ENCODE measurements at places on chromosomes 3 and 15.

GRCh38 chr15:65893060-65893459, 23.8 kb downstream of the RAB11A start:
- no peak for DNase-seq

GRCh38 chr3:193827871-193828270, 234.9 kb downstream of the OPA1 start:
- no peak for DNase-seq

DNA sequence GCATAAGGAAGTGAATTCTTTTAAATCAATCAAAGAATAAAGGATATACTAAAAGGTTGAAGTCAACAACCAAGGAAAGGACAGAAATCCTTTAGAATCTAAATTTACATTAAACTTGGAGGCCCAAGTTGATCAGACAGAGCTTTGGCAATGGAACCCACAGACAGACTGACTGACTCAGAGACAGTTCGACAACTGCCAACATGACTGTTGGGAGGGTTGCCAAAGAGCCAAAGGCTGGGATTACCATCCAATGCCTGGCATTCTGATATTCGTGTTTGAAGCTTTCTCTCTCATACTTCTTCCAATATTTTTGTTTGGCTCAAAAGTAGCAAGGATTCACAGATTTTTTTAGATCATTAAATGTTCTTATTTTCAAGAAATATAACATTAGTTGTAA, 406.1 kb downstream of the PLCL2 start:
- DNase-seq: no peak

DNA sequence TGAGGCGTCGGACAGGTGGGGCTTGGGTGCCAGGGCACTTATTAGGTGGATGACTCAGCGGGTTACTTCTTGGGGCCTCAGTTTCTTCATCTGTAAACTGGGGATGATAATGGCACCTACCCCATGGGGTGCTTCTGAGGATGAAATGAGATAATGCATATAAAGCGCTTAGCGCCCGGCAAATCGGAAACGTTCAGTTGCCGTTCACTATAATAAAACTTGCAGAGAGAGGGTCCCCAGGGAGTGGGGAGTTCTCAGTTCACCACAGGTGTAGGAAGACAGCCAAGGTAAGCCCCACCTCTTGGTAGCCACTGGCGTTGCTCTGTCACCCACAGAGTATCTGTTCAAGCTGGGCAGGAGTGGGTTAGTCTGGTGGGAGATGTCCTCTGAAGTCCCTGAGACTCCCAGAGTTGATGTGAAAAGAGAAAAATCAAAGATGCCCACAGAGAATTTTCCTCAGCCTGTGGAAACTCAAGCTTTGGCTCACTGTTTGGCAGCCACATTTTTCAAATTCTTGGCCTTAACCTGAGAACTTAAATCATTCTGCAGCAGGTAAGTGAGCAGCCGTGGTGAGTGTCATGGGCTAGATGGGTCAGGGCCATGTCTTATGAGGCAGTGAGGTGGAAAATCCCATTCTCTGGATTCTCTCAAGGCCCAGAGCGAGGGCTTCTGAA, 221.5 kb upstream of the BHLHE40 start:
- no peak for DNase-seq

- no peak for DNase-seq
These were observed 48.4 kb downstream of the TMEM44 start for GRCh38 chr3:194584866-194585265.

DNA sequence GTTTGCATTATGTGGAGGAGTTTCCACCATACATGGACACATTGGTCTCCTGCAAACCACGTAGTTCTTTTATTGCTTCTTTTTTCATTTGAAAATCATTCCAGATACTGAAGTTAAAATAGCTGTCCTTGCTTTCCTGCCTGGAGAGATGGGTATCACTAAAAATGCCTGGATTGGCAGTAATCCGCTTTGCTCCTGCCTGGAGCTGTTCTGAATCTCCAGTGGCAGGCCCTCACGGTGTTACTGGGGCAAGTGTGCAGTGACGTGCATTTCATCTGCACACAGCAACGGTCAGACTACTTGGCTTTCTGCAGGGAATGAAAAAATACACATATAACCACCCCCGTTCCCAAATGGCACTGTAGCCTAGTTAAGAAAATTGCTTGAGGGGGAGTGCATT, 272.9 kb downstream of the IL5RA start:
- no peak for DNase-seq

- no peak for DNase-seq
These were observed 2.9 kb downstream of the CCR3 start for GRCh38 chr3:46245146-46245545.

GRCh38 chr3:126351086-126351770, 6.0 kb downstream of the KLF15 start:
- no peak for DNase-seq

DNA sequence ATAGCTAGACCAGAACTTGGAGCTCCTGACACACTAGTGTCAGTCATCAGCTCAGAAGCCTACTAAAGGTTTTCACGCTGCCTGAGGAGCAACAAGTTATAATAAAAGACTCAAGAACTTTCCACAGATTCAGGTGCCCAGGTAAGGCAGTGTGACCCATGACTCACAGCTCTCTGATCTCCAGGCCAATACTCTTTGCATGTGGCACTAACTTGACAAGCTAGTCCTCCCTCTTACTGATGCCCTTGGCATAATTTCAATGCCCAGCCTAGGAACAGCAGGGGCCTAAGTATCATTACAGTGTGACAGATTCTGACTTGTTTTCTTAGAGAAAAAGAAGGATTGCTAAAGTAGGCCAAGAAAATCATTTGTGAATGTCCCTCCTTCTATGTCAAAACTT, 38.4 kb downstream of the MEIS2 start:
- DNase-seq: no peak

DNA sequence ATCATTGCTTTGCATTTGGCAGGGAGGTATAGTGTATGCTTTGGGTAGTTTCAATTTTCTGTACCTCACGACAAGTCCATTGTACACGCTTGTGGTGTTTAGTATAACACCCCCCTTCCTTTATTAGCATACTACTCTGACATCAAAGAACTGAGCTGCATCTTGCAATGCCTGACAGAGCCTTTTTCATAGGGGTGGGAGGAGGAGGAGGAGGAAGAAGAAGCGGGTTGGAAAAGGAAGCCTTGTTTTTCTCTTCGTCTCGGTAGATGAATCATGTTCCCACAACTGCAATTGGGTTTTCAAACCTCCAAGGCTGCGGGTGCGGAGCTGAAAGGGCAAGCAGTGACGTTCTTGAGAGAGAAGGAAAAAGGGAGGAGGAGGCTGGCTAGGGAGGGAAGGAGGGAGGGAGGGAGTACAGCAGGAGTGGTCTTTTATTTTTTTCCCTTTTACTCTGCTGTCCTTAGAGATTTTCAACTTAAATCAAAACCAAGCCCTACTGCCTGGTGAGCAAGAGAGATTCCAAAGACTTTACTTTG, 175.7 kb downstream of the KLHL25 start:
- no peak for DNase-seq

DNA sequence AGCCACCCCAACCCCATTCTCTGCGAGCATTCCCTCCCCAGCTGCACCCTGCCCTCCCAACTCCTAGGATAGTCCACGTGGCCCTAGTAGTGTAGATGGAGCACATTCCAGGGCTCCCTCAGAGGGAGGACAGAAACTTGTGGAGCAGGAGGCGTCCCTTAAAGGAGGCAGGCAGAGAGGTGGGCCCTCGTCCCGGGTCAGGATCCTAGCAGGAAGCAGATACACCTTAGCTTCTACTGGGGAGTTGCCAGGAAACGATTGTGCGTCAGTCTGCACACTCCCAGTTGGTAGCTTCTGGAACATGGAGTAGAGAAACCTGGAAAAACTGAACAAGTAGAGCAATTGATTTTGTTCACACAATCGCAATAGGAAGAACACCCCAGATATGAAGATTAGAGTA, 43.9 kb upstream of the KLHL25 start:
- DNase-seq: no peak

DNA sequence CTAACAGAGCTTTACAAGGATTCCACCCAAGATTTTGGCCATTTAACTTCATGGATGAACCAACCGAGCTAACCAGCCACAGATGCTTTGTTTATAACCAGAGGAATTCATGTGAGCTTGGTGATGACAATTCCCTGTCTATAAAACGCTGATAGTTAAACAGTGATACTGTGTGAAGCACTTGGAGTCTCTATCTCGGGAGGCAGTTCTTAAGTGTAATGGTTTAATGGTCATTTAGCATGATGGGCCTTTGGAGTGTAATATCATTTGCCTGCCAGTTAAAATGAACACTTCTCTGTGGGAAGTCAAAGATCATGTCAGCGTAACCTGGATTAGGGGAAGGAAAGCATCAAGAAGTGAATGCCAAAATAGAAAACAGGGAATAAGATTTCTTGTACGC, 368.6 kb upstream of the THRB start:
- DNase-seq: no peak

- no peak for DNase-seq
These were observed 18.8 kb downstream of the EPHB3 start for GRCh38 chr3:184580376-184580775.

- DNase-seq: no peak
These were observed 36.0 kb downstream of the RAB27A start for GRCh38 chr15:55253580-55253979.
